SK-N-SH (cell line): ENCODE measurements at places on chromosomes 1 and 21.
A peak's percentile ranks its signal among the peaks of the same experiment; 100 is the strongest.

DNA sequence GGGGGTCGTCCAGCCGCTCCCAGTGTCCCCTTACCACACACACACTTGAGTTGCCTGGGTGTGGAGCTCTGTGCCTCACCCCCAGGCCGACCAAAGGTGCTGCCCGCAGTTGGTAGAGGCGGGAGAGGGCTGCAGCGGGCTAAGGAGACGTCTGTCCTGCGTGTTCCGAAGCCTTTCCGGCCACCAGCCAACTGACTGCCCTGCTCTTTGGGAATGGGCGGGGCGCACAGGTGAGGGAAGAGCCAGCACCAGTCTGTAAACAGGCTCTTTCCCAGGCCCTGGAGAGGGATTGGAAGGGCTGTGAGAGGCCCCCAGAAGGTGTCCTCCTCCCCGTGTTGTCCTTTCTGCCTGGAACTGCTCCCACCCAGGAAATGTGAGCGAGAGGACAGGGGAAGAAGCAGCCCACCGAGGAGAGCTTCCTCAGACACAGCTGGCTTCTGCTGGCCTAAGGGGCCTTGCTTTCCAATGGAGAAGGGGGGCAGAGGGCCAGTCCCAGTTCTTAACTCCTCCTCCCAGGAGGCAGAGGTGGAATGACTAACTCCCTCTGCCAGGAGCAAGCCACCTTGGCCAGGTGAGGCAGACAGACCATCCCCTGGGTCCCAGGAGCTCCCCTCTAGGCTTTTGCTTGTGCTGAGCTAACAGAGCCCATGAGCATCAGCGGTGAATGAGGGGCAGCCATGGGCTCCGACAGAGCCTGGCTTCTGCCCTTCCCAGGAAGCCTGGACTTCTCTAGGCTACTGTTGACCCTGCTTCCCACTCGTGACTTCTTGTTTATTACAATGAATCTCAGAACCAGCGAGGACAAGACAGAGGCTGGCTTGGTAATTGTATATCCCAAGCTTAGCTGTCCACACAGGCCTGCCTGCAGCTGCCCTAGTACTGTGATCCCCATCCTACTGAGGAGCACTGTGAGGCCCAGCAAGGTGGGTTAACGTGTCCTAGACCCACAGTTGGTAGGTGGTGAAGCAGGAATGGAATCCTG, 158.1 kb upstream of the COA6 start:
- DNase-seq: no peak

DNA sequence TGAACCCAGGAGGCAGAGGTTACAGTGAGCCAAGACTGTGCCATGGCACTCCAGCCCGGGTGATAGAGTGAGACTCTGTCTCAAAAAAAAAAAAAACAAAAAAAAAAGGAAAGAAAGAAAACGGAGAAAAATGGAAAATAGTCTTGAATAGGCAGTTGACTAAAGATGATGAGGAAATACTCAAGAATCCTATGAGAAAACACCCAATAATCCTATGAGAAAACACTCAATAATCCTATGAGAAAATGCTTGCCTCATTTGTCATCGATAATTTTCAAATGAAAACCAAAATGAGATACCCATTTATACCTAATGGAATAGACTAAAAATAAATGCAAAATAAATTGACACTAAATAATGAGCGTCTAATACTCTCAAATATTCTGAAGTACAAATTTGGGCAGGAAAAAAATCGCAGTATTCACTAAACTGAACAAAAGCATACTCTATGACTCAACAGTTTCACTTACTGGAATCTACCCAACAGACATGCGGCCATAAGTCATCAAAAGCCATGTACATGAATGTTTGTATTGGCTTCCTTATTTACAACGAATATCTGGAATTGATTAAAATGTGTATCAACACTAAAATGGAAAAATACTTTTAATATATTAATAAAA, 733.9 kb upstream of the CHRM3 start:
- no peak for DNase-seq

- no peak for DNase-seq
Measured at GRCh38 chr1:106173101-106173500, 883.4 kb upstream of the PRMT6 start.

GRCh38 chr1:146036965-146037646, 15.6 kb upstream of the HJV start:
- DNase-seq: no peak

DNA sequence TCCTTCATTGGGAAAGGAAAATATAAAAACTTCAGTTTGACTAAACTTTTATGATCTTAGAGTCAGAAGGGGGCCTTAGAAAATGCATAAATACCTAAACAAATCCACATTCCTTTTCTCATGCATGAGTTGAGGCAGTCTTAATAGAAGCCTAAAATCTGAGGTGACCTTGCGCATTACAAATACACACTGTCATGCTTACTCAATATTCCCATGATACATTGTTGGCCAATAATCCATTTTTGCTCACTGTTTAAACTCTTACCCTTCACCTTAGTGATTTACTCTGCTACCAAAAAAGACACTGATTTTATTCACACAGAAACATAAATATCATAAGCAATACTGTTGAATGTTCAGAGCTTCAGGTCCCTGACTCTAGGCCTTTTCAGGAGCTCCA, 19.1 kb upstream of the TMCO1 start:
- no peak for DNase-seq

DNA sequence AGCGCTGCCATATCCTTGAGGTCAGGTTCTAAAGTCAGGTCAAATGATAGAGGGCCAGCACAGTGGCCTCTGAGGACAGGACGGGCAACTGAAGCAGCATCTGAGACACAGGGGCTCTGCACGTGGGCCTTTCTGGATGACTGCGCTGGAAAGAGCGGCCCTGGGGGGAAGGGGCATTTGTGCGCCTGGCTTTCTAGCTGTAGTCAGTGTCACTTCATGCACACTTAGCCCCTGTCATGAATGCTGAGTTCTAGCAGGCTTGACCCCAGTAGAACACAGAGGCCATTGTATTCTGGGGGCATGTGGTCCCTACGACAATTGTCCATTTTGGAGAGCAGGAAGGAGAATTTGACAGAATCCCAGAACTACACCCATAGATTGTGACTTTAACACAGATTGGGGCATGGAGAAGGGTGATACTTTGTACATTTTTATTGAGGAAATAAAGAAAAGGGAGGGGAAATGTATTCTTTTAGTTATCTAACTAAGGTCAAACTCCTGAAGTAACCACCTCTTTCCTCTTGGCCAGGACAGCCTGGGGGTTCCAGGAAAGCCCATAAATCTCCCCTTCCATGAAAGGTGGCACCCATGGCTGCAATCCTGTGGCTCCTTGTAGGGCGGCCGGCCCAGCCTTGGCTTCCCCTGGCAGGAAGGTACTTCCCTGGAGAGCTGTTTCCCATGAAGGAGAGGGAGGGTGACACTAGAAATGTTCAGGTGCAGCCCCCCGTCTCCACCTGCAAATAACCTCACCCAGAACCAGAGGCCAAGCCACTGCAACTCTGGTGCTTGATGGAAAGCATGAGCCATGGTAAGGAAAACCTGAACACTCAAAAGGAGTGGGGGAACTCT, 34.4 kb downstream of the NTPCR start:
- DNase-seq: no peak

DNA sequence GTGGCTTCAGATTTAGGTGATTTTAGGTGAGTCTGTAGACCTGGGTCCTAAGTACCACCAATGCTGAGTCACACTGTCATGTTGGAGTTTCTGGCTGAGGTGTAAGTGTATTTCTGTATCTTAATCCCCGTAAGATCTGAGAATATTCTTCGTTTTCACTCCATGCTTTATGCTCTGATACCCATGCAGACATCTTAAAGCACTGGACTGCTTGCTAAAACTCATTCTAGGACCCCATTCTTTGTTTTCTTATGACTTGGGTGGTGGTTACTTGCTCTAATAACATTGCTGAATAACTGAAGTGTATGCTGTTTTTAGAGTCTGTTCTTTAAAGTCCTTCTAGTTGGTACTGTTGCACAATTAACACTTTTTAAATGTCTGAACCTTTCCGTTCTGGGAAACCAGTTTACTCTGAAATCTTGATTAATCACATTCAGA, 36.6 kb downstream of the CDC42 start:
- DNase-seq: no peak

GRCh38 chr1:203089001-203089650, 3.3 kb upstream of the MYOG start:
- no peak for DNase-seq

- peak; percentile 83 for DNase-seq
Measured at GRCh38 chr1:51331206-51332100, 1.1 kb upstream of the TTC39A start.

DNA sequence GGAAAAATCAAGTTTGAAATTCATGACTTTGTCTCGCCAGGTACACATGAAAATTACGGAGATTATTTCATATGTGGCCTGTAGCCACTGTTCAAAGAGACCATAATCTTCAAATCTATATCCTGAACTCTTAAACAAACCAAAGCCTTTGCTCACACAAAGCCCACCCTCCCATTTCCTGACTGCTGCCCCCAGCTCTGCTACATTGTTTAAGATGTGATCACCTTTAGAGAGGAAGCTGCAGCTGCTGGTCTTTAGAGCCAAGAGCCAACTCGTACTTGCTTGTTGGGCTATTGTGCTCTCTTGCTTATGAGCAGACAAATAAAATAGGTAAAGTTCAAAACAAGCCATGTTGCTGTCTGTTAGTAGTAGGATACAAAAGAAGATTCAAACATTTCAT, 71.9 kb downstream of the DTL start:
- no peak for DNase-seq

- DNase-seq: peak; percentile 60
Measured at GRCh38 chr1:234978397-234979295, 150.0 kb downstream of the TOMM20 start.

DNA sequence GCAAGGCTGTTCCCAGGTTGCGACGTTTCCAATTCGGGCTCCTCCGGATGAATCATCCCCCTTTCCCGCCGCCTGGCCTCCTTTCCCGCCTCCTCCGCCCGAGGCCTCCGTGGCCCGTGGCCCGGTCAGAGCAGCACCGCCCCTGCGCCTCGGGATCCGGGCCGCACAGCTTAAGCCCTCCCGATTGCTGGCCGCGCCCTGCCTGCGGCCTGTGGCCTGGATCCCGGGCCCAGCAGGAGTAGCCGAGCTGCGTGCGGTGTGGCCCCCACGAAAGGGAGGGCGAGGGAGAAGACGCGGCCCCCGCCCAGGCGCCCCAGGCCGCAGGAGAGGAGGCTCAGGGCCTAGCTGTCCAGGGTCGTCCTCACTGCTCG, 1.0 kb downstream of the TMEM200B start:
- peak; percentile 49 for DNase-seq

DNA sequence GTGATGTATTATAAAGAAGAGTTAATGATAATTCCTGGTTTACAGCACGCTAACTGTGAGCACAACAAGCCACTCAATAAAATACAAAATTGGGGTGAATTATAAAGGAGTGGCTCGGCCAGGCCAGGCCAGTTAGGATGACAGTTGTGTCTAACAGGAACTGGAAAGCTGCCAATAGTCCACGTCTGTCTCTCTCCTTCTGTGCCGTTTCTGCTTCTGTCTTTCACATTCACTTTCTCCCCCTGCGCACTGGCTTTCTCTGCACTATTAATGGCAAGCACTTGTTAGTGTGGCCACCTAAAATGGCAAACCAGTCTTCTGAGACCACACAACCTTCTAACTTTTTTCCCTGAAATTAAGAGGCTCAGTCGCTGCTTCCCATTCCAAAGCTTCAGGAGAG, 394.3 kb downstream of the NTNG1 start:
- DNase-seq: peak; percentile 33

GRCh38 chr1:14421977-14422609, 176.4 kb upstream of the KAZN start:
- DNase-seq: no peak

DNA sequence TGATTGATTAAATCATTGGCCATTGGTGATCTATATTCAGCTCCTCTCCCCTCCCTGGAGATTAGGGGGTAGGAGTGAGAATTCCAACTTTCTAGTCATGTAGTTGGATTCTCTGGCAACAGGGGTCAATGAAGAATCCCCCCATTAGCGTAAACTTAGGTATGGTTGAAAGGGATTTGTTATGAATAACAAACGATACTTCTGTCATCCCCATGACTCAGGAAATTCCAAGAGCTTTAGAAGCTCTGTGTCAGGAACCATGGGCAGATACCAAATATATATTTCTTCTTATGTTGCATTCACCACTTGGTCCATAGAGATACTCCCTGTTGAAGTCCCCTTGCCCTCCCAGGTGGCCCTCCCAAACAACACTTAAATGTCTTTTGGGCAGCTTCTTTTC, 124.5 kb downstream of the DNM3 start:
- DNase-seq: no peak

DNA sequence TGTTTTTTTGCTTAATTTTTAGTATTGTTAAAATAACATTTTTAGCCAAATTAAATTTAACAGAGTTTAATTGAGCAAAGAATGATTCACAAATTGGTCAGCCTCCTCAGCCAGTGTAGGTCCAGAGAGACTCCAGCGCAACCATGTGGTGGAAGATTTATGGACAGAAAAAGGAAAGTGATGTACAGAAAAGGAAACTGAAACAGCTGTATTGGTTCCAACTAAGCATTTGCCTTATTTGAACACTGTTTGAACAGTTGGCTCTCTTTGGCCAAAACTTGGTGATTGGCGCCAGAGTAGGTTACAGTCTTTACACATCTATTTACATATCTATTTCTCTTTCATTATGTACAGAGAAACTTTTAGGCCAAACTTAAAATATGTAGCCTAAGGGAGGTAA, 19.4 kb downstream of the RPS6KC1 start:
- DNase-seq: peak; percentile 7

GRCh38 chr1:159934136-159935039, 9.1 kb upstream of the TAGLN2 start:
- no peak for DNase-seq

- no peak for DNase-seq
Measured at GRCh38 chr1:117821382-117821755, 108.1 kb downstream of the GDAP2 start.

- DNase-seq: no peak
Measured at GRCh38 chr1:71240656-71241055, 159.8 kb upstream of the ZRANB2 start.

- DNase-seq: peak; percentile 11
Measured at GRCh38 chr1:107626073-107626796, 338.7 kb downstream of the VAV3 start.

DNA sequence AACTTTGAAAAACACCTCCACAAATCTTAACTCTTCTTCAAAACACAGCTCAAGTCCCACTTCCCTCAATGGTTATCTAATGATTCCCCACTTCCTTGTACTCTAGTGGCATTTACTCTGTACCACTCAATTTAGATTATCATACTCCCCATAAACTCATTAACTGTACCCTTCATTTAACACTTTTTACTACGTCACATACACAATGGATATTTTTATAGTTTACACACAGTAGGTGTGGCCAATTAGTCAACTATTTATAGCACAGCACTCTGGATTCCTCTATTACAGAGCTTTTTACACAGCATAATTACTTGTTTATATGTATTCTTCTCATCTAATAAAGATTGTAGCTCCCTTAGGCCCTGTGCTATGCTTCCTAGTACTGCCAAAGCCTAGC, 62.1 kb downstream of the FOXJ3 start:
- DNase-seq: no peak

DNA sequence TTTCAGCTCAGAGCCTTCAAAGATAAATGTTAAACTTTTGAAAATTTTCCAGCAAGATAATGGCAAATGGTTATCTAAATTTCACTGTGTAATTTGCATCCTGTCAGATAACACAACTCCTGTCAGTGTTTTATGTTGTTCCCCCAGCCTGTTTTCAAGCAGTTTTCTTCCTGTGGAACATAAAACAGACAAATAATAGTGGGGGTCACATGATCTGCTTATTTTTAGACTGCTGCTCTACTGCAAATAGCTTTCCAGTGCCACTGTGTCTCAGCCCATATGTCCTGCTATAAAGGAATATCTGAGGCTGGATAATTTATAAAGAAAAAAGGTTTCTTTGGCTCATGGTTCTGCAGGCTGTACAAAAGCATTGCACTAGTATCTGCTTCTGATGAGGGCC, 32.2 kb downstream of the FMO3 start:
- DNase-seq: no peak

GRCh38 chr1:100995198-100995988, 30.2 kb downstream of the DPH5 start:
- no peak for DNase-seq
